CD8-positive, alpha-beta memory T cell (primary cell): ENCODE measurements at places on chromosomes 1 and 21.

- H3K4me3 ChIP-seq, result peak within 1 kb of the TSS; percentile 71
- peaks cover 7% of the 10 kb centered on the region for H3K36me3 ChIP-seq
- H3K27ac ChIP-seq, result peak within 1 kb of the TSS; percentile 83
Observed at GRCh38 chr1:35557118-35557610, at the start of gene KIAA0319L. TSS of gene KIAA0319L (minus strand) at chr1:35557403. CDS start at chr1:35554491, 2,912 bp downstream.

- H3K27ac ChIP-seq, result no peak overlapping the region
- DNase-seq, result no peak
- no peaks in the 10 kb centered on the region for H3K27me3 ChIP-seq
- H3K4me3 ChIP-seq, result no peak overlapping the region
- H3K4me1 ChIP-seq, result no peaks in the 10 kb centered on the region
Observed at GRCh38 chr1:114169509-114169908, 15.8 kb upstream of the SYT6 start.

DNA sequence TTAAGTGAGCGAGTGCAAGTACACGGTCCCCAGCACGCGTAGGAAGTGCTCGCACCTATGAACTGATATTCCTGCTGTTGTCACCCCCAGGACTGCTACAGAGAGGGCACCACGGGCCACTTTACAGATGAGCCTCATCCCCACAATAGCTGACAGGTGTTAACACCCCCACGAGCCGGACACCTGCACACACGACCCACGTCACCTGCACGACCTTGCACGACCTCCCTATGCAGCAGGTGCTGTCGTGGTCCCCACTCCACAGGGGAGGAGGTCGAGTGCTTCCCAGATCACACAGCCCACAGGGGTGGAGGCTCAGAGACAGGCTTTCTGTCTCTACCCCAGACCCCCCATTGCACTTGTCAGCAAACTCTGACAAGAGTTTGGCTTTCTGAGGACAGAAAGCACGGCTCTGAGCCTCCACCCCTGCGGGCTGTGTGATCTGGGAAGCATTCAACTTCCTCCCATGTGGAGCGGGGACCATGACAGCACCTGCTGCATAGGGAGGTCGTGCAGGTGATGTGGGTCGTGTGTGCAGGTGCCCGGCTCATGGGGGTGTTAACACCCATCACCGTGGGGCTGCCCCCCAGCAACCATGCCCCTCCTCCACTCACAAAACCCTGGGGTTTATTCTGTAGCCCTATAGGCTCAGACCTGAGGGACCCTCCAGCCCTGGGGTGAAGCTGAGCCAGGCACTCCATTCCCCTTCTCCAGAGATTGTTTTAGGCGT lies 80.8 kb downstream of the MATN1 start:
- no peak overlapping the region for H3K27ac ChIP-seq
- H3K4me1 ChIP-seq, result no peaks in the 10 kb centered on the region
- H3K4me3 ChIP-seq, result no peak overlapping the region
- H3K27me3 ChIP-seq, result peaks cover 3% of the 10 kb centered on the region
- no peaks in the 10 kb centered on the region for H3K36me3 ChIP-seq

- DNase-seq, result no peak
- H3K27ac ChIP-seq, result no peak overlapping the region
- H3K4me1 ChIP-seq, result no peaks in the 10 kb centered on the region
- no peaks in the 10 kb centered on the region for H3K36me3 ChIP-seq
Observed at GRCh38 chr1:95659588-95659987, 425.6 kb downstream of the RWDD3 start.

- no peak for DNase-seq
- no peaks in the 10 kb centered on the region for H3K27me3 ChIP-seq
- no peak overlapping the region for H3K27ac ChIP-seq
Observed at GRCh38 chr1:99965646-99966375, 4.0 kb upstream of the SLC35A3 start.
